ENCODE measurements at places on chromosomes 5 and 9. TPM values are rescaled to one million over a fixed set of nuclear protein-coding genes. Genes with fewer than 3 reads are reported as not detected.

The STKLD1 gene
- total RNA-seq: 3.9 TPM

The LCN9 gene
- total RNA-seq: not detected

The FOXD4L3 gene
- not detected for total RNA-seq

The CLIC3 gene
- not detected for total RNA-seq

The IL33 gene
- 12.4 TPM for total RNA-seq

The SPATA31A3 gene
- not detected for total RNA-seq

The BSPRY gene
- total RNA-seq: 35.3 TPM

The SPATA31D3 gene
- not detected for total RNA-seq

The WDR38 gene
- total RNA-seq: not detected

GRCh38 chr5:1488882-1489680 lies 34.7 kb downstream of the LPCAT1 start:
- H3K36me3 ChIP-seq: no peaks in the 10 kb centered on the region
- H3K4me3 ChIP-seq: no peak overlapping the region
- H3K27me3 ChIP-seq: no peaks in the 10 kb centered on the region

- H3K27ac ChIP-seq: no peak overlapping the region
- no peaks in the 10 kb centered on the region for H3K36me3 ChIP-seq
- H3K27me3 ChIP-seq: no peaks in the 10 kb centered on the region
- H3K4me1 ChIP-seq: no peaks in the 10 kb centered on the region
- no peak overlapping the region for H3K4me3 ChIP-seq
Observed at GRCh38 chr9:112080831-112081542, 94.1 kb downstream of the SUSD1 start.

GRCh38 chr5:169521366-169521983 lies 62.1 kb upstream of the SPDL1 start:
- H3K4me3 ChIP-seq: no peak overlapping the region
- DNase-seq: no peak
- no peaks in the 10 kb centered on the region for H3K4me1 ChIP-seq
- H3K27me3 ChIP-seq: no peaks in the 10 kb centered on the region
- no peak overlapping the region for H3K27ac ChIP-seq
- no peaks in the 10 kb centered on the region for H3K36me3 ChIP-seq

- H3K4me1 ChIP-seq: no peaks in the 10 kb centered on the region
- no peaks in the 10 kb centered on the region for H3K27me3 ChIP-seq
Observed at GRCh38 chr5:44506561-44506960, 117.3 kb upstream of the FGF10 start.

DNA sequence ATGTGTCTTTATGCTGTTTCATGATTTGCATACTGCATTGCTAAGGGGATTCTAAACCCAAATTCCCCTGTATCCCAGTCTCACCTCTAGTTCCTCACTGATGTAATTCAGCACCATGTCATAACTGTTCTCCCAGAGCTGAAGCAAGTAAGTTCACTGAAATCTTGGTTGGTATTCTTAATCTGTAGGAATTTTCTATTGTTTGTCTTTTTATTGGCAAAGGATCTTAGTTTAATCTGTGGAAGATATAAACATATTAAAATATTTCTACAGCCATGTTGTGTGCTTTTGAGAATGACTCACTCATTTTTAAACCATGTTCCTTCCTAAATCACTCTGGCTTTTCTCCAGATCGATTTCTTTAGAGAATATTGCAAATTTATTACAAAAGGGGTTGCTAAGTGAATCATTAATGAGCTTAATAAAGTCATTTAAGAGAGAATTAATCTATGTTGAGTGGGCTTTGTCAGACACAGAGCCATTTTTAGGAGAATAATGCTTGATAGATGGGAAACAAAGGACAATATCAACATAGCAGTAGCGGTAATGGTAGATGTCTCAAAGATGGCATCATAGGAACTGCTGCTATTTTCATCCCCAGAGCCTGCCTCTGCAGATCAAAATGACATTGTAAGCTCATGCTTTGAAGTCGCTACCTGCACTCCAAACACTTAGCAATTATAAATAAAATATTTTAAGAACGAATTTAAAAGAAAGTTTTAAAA lies 110.0 kb downstream of the ENC1 start:
- no peak overlapping the region for H3K4me3 ChIP-seq
- no peaks in the 10 kb centered on the region for H3K4me1 ChIP-seq
- DNase-seq: no peak

DNA sequence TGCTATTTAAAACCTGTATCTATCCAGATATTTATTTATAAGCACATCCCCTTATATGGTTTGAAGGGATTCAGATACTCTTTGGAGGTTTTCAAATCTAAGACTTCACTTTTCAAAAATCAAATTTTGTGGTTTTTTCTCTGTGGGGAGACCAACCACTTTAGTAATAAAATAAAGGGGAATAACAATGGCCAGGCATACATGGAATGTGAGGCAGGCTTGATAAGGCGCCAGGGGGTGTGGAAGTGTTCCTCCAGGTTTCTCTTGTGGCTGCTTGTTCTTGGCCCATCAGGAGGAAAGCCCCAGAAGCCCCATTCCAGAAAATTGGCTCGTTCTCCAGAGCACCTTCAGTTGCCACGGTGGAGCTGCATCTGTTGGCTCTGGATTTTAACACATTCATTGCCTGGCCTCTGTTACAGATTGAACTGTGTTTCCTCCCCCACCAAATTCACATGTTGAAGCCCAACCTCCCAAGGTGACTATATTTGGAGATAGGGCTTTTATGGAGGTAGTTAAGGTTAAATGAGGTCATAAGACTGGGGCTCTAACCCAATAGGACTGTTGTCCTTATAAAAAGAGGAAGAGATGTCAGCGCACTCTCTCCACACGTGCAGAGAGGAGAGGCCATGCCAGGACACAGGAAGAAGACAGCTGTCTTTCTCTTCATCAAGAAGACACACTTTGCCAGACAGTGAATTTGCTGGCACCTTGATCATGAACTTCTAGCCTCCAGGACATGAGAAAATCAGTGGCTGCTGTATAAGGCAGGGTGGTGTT lies 195.9 kb downstream of the TMEM38B start:
- no peak overlapping the region for H3K4me3 ChIP-seq
- H3K27ac ChIP-seq: no peak overlapping the region
- no peaks in the 10 kb centered on the region for H3K27me3 ChIP-seq
- H3K4me1 ChIP-seq: no peaks in the 10 kb centered on the region
- no peaks in the 10 kb centered on the region for H3K36me3 ChIP-seq
- no peak for DNase-seq

DNA sequence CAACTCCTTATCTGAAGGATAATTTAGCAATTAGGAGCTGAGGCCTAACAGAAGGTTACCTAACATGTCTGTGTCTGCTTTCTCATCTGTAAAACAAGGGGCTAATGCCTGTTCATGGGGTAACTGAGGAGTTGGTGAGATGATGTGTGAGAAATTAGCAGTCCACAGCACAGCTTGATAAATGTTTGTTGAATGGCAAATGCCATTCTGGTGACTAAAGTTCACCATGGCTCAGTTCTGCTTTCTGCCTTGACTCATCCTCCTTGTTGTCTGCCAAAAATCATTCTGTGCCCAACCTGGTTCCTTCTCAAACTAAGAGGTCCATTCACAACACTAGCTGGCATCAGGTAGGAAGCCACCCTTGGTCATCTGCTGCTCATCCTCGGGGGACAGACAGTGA lies 552.0 kb upstream of the KLF4 start:
- H3K27me3 ChIP-seq: no peaks in the 10 kb centered on the region
- H3K27ac ChIP-seq: no peak overlapping the region
- no peaks in the 10 kb centered on the region for H3K4me1 ChIP-seq
- no peak overlapping the region for H3K4me3 ChIP-seq
- no peaks in the 10 kb centered on the region for H3K36me3 ChIP-seq
- no peak for DNase-seq

DNA sequence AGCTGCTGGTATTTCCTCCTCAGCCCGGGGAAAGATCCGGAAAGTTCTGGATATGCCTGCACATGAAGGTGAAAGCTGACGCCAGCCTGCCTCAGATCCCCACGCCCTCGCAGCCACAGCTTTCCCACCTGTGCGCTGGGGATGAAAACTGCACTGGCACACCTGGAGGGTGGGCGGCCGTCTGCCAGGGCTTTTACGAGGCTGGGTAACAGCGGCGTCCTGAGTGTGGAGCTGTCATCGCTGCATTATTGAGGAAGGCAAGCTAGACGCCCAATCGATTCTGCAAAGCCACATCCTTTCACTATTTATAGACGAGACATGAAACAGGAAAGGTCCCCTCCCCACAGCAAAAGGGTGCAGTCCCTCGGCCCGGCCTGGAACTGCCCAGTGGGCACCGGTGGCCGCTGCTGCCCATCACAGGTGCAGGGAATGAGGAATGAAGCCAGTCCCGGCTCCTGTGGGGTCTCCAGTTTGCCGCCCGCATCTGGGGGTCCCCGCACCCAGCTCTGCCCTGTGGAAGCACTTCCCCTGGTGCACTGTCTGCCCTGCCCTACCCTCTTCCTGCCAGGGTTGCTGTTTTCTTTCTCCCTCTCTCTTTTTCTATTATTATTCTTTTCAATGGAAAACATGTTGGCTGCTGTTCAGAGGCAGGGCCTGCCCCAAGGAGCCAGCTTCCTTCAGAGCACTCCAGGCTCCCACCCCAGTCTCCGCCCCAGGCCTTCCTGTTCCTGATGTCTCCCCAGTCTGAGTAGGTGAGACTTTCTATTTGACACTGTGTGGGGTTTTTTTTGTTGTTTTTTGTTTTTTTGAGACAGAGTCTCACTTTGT lies 7.0 kb downstream of the NOTCH1 start:
- no peak for DNase-seq
- no peaks in the 10 kb centered on the region for H3K4me1 ChIP-seq
- H3K27me3 ChIP-seq: no peaks in the 10 kb centered on the region
- peak overlapping the region; percentile 30 for H3K4me3 ChIP-seq

GRCh38 chr5:87311405-87312279 lies 44.0 kb downstream of the RASA1 start:
- no peak for DNase-seq
- H3K4me1 ChIP-seq: no peaks in the 10 kb centered on the region
- H3K36me3 ChIP-seq: no peaks in the 10 kb centered on the region

- H3K36me3 ChIP-seq: no peaks in the 10 kb centered on the region
- H3K4me3 ChIP-seq: no peak overlapping the region
- DNase-seq: no peak
- no peaks in the 10 kb centered on the region for H3K4me1 ChIP-seq
Observed at GRCh38 chr5:108557686-108558085, 175.8 kb upstream of the FBXL17 start.

DNA sequence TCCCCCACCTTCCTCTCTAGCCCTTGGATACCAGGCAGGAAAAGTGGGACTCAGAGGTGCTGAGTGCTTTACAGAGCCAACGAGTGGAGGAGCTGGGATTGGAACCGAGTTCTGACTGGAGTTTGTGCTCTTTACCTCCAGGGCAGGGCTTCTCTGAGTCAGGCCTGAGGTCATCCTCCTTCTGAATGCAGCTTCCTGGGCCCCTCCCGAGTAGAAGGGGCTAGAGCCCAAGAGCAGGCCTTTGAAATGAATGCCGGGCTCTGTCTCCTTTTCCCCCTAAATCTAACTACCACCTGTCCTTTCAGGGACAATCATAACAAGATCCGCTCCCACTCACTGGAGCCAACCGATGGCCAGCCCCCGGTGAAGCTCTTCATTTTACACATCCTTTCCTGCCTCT lies 12.7 kb downstream of the PTGES start:
- H3K27ac ChIP-seq: no peak overlapping the region
- peaks cover 3% of the 10 kb centered on the region for H3K4me1 ChIP-seq
- H3K36me3 ChIP-seq: no peaks in the 10 kb centered on the region

- no peak overlapping the region for H3K27ac ChIP-seq
- no peaks in the 10 kb centered on the region for H3K36me3 ChIP-seq
- H3K4me3 ChIP-seq: no peak overlapping the region
- H3K4me1 ChIP-seq: no peaks in the 10 kb centered on the region
- no peaks in the 10 kb centered on the region for H3K27me3 ChIP-seq
Observed at GRCh38 chr5:174231956-174232487, 186.5 kb downstream of the NSG2 start.

- no peak overlapping the region for H3K27ac ChIP-seq
- no peaks in the 10 kb centered on the region for H3K4me1 ChIP-seq
- no peak for DNase-seq
- H3K36me3 ChIP-seq: no peaks in the 10 kb centered on the region
- H3K27me3 ChIP-seq: no peaks in the 10 kb centered on the region
Observed at GRCh38 chr9:31030741-31031202, 1353.7 kb upstream of the ACO1 start.

GRCh38 chr5:65563777-65564176 lies 681 bp downstream of the PPWD1 start:
- H3K27me3 ChIP-seq: no peaks in the 10 kb centered on the region
- H3K27ac ChIP-seq: no peak overlapping the region
- H3K36me3 ChIP-seq: peaks cover 2% of the 10 kb centered on the region
- no peak for DNase-seq

- no peak for DNase-seq
- no peaks in the 10 kb centered on the region for H3K36me3 ChIP-seq
- no peaks in the 10 kb centered on the region for H3K27me3 ChIP-seq
Observed at GRCh38 chr5:97501965-97502305, 318.9 kb upstream of the RIOK2 start.

- no peaks in the 10 kb centered on the region for H3K4me1 ChIP-seq
- no peak for DNase-seq
- H3K36me3 ChIP-seq: no peaks in the 10 kb centered on the region
- H3K27me3 ChIP-seq: no peaks in the 10 kb centered on the region
- no peak overlapping the region for H3K27ac ChIP-seq
Observed at GRCh38 chr9:84478996-84479395, 138.4 kb upstream of the SLC28A3 start.

GRCh38 chr9:113947941-113948340 lies 71.8 kb downstream of the ZNF618 start:
- H3K36me3 ChIP-seq: no peaks in the 10 kb centered on the region
- no peaks in the 10 kb centered on the region for H3K4me1 ChIP-seq
- no peak overlapping the region for H3K4me3 ChIP-seq

GRCh38 chr5:108543486-108543885 lies 161.6 kb upstream of the FBXL17 start:
- H3K27me3 ChIP-seq: no peaks in the 10 kb centered on the region
- H3K27ac ChIP-seq: no peak overlapping the region
- no peaks in the 10 kb centered on the region for H3K36me3 ChIP-seq
- no peaks in the 10 kb centered on the region for H3K4me1 ChIP-seq
- no peak for DNase-seq

DNA sequence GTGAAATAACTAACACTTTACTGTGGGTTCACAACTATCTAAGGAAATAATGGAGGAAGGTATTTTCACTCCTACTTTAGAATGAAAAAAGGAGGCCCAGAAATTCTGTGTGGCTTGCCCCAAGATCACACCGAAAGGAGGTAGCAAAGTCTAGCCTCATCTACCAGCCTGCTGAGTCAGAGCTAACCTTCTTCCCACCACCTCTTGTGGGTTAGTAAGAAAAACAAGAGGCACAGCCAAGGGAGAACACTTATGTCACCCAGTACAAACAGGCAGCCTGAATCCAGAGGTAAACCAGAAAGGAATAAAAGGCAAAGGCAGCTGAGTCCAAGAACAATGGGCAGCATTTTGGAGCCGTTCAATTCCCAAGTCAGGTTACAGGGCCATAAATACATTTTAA lies 91.9 kb upstream of the RASEF start:
- H3K27ac ChIP-seq: no peak overlapping the region
- no peak for DNase-seq
- no peaks in the 10 kb centered on the region for H3K4me1 ChIP-seq
- no peak overlapping the region for H3K4me3 ChIP-seq

GRCh38 chr5:6827526-6828219 lies 114.4 kb downstream of the TENT4A start:
- no peak for DNase-seq
- no peaks in the 10 kb centered on the region for H3K4me1 ChIP-seq
- no peaks in the 10 kb centered on the region for H3K36me3 ChIP-seq
- H3K27ac ChIP-seq: no peak overlapping the region

GRCh38 chr9:133163504-133164172 lies at the start of gene GBGT1:
GBGT1 (minus strand) TSS chr9:133163914; CDS start chr9:133162412, 1,502 bp downstream.
- no peaks in the 10 kb centered on the region for H3K36me3 ChIP-seq
- DNase-seq: no peak
- no peaks in the 10 kb centered on the region for H3K4me1 ChIP-seq
- H3K27me3 ChIP-seq: no peaks in the 10 kb centered on the region
- peak within 1 kb of the TSS; percentile 80 for H3K27ac ChIP-seq

- no peak overlapping the region for H3K4me3 ChIP-seq
- no peak overlapping the region for H3K27ac ChIP-seq
- no peaks in the 10 kb centered on the region for H3K4me1 ChIP-seq
- DNase-seq: no peak
- no peaks in the 10 kb centered on the region for H3K36me3 ChIP-seq
Observed at GRCh38 chr5:98827161-98827560, 53.7 kb downstream of the RGMB start.
